ENCODE measurements at places on chromosomes 2 and 18. TPM values are rescaled to one million over a fixed set of nuclear protein-coding genes. Genes with fewer than 3 reads are reported as not detected.

SOX11 gene
- total RNA-seq, result 0.15 TPM

SLC38A11 gene
- total RNA-seq, result 2.2 TPM

EPC2 gene
- 44.2 TPM for total RNA-seq

DNA sequence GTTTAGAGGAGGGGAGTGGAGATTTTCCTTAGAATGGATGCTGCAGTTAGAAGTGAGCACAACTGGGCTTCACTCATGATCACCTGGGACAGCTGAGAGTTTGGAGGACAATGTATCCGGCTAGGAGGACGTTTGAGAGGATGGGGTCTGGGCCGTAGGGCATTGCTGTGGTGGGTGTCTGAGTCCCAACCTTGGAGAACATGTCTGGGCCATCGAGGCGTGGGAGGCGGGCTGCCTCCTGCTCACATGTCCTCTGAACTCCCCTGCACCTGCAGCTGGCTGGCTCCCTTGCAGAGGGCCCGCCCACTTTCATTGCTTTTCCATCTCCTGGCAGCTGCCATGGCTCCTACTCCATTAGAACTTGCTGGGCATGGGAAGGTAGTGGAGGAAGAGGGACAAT, 203.0 kb upstream of the PXDN start:
- no peak for DNase-seq
- H3K4me1 ChIP-seq, result no peaks in the 10 kb centered on the region
- H3K27me3 ChIP-seq, result no peaks in the 10 kb centered on the region
- no peak overlapping the region for H3K4me3 ChIP-seq

- H3K4me3 ChIP-seq, result no peak overlapping the region
- H3K27me3 ChIP-seq, result no peaks in the 10 kb centered on the region
- DNase-seq, result no peak
- H3K4me1 ChIP-seq, result no peaks in the 10 kb centered on the region
- no peak overlapping the region for H3K27ac ChIP-seq
- H3K36me3 ChIP-seq, result no peaks in the 10 kb centered on the region
These were observed 647.6 kb upstream of the PKDCC start for GRCh38 chr2:41400088-41400665.

DNA sequence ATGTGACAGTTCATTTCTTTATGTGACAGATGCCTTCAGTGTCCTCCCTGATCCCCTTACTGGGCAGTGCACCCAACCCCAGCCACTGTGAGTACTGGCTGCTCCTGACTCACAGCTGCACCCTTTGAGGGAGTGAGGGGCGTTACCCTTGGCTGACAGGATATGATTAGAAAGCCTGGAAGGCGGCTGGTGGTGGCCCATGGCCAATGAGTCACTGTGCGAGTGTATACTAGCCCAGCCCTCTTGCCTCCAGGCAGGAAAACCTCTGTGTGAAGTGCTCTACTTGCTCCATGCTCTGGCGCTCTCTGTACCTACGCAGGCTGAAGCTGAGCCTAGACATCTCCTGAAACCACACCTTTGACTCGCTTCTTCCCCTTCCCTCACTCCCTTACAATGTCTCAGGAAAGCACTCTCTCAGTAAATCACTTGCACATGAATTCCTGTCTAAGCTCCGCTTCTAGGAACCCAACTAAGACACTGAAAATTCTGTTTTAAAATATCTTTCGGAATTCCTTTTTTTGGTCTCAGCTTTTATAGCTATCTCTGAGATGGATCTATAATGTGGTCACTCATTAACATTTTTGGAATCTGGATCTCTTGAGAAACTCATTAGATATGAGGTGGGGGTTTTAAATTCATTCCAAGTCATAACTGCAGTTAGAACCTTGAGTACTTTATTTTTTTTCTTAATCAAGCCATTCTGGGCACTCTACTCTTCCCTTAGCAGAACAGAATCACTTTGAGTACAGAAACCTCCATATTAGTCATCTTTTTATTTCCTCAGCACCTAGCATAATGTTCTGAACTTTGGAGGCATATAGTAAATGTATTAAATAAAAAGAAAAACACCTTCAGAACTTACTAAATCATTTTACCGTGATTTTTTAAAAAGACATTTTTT, 25.3 kb upstream of the STAM2 start:
- no peak overlapping the region for H3K4me3 ChIP-seq
- no peak overlapping the region for H3K27ac ChIP-seq
- H3K27me3 ChIP-seq, result no peaks in the 10 kb centered on the region
- H3K36me3 ChIP-seq, result no peaks in the 10 kb centered on the region
- no peaks in the 10 kb centered on the region for H3K4me1 ChIP-seq

DNA sequence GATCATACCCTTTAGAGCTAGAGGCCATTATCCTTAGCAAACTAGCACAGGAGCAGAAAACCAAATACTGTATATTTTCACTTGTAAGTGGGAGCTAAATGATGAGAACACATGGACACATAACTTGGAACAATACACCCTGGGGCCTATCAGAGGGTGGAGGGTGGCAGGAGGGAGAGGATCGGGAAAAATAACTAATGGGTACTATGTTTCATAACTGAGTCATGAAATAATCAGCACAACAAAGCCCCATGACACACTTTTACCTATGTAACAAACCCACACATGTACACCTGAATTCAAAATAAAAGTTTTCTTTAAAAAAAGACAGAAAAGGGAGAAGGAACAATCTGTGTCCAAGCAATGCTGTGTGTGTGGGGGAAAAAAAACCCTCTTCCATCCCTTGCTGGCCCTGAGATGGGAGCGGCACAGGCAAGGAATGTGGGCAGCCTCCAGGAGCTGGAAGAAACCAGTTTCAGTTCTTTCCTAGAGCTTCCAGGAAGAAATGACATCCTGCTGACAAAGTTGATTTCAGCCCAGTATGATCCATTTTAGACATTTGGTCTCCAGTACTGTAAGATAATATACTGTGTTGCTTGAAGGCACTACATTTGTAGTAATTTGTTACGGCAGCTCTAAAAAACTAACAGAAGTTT, 458.7 kb upstream of the CNTNAP5 start:
- no peak overlapping the region for H3K4me3 ChIP-seq
- DNase-seq, result no peak
- H3K27ac ChIP-seq, result no peak overlapping the region
- H3K27me3 ChIP-seq, result no peaks in the 10 kb centered on the region
- no peaks in the 10 kb centered on the region for H3K4me1 ChIP-seq

DNA sequence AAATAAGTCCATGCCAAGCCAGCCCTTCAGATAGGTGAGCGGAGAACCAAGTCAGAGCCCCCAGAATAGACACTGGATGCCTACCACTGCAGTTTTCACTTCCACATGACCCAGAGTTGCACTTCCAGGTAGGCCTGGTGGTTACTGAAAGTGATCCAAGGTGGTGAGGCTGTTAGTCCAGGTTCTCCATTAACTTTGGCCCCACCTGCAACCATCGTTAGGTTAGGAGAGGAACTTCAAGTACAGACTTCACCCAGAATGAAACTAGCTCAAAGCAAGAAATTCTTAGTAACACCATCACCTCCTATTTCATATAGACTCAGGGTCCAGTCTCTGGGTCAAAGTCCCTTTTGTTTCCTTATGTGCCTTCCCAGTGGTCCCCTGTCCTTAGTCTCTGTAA, 293.1 kb upstream of the ID2 start:
- no peaks in the 10 kb centered on the region for H3K27me3 ChIP-seq
- no peaks in the 10 kb centered on the region for H3K36me3 ChIP-seq
- H3K27ac ChIP-seq, result no peak overlapping the region
- no peak for DNase-seq
- H3K4me1 ChIP-seq, result no peaks in the 10 kb centered on the region
- H3K4me3 ChIP-seq, result no peak overlapping the region

DNA sequence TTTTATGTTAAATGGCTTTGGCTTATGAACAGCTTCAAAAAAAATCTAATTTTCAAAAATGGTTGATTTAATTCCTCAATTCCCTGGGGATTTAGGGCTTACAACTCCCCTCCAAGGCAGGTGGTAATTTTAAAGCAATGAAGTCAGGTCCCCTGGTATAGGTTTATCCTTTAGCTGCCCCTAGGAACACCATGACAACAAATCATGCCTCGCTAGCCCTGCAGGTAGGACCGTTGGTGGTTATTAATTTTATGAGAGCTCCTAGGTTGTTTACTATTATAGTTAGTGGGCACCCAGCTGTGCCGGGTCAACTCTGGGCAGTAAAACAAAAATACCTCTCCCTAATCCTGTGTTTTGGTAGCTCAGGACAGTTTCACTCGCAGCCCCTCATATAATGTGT, 26.2 kb upstream of the MBOAT2 start:
- no peaks in the 10 kb centered on the region for H3K36me3 ChIP-seq
- no peak overlapping the region for H3K27ac ChIP-seq
- DNase-seq, result no peak
